ENCODE measurements at places on chromosomes 11 and 22.

DNA sequence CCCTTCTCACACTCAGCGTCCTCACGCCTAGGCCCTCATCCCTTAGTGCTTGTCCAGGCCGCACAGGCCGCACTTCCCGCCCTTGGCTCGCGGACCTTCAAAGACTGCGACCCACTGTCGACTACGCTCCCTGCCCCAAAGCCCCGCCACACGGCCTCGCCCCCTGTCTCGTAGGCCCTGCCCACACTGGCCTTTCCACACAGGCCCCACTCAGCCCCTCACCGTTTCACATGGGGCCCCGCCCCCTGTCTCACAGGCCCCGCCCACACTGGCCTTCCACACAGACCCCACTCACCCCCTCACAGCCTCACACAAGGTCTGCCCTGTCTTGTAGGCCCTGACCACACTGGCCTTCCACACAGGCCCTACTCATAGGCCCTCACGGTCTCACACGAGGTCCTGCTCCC lies 11.0 kb downstream of the NRXN2 start:
- DNase-seq: no peak

DNA sequence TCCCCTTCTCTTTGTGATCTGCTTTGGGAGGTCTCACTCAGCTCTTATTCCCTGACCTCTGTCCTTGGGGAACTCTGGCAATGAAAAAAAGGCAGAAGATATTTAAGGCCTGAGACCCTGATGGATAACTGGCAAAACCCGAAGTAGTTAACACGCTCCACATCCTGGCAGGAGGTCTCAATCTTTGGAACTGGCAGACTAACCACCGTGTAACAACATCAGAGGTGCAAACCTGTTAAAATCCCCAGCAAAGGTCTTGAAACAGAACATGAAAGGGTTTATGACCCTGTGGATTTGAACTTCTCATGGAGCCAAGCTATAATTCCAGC lies 160.3 kb downstream of the DBX1 start:
- DNase-seq: no peak

- no peak for DNase-seq
These were observed 73.4 kb upstream of the YWHAH start for GRCh38 chr22:31870890-31871289.

DNA sequence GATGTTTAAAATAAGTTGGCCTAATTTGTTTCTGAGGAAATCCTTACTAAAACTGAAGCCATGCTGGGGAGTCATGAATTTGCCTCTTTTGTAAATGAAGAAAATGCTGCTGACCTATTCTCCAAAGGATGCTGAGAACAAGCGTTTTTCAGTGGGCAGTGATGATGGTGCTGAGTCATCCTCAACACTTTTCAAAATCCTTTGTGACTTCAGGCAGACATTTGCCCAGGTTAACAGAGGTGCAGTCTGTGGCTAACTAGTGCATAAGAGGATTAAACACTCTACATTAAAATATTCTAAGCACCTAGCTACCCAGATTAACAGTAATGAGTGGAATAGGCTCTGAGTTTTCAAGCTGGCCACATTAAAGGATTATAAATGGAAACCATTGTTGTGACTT lies 509.0 kb downstream of the DLG2 start:
- no peak for DNase-seq

GRCh38 chr11:83692675-83693074 lies 406.5 kb upstream of the CCDC90B start:
- no peak for DNase-seq

DNA sequence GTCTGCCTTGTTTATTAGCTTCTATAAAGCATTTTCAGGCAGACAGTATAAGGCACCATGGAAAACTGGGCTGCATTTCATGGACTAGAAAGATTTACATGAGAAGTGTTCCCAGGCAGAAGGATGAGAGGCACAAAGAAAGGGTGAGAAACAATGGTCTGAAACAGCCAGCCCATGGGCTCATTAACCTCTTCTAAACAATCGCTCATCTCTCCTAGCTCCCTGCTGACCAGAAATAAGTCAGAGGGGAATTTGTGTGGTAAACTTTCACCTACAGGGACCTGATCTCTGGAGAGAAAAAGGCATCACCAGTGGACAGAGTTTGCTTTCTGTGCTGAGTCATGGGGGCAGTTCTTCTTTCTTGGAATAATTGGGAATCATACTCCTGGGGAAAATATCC lies 51.8 kb upstream of the KIRREL3 start:
- DNase-seq: no peak

DNA sequence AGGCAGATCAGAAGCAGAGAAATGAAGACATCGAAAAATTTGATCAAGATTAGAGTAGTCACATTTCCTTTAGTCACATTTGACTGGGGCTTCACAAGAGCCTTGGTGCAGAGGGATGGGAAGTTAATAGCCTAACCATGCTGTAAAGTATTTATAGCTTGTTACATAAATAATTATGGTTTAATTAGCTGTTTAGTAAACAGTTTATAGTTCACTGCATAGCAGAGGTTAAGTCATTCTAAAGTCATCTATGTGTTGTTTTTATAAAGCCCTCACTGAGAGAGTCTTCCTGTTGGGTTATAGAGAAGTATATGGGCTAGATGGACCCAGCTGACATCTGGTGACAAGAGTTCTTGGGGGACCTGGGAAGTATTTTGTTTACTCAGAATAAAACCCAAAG lies 47.1 kb downstream of the INSC start:
- DNase-seq: no peak

DNA sequence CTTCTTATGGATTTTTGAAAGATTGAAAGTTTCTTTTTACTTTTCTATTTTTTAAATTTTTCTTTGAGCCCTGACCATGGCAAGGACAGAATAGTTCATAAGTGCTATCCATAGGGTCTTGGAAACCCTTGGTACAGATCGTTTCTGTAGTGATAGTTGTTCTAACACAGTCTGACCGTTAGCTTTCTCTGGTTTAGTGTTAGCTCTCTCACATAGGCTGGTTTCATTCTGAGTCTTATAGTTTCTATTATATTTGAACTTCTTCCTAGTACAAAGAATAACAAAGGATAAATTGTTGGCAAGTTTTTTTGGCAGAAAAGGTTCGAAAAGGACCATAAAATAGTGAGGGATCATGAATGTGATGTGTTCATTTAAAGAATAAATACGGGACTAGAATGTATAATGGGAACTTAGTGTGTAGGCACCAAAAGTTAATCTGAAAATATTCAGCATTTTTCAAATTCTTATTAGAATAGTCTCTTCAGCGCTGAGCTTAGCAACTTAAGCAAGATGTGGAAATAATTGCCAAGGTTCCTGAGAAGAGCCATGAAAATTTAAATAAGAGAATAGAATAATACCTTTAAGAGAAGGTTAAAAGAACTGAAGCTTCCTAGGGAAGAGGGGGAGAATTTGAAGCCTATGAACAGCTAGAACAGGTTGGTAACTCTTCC lies 24.1 kb downstream of the FDX1 start:
- no peak for DNase-seq

GRCh38 chr11:115895594-115895993 lies 391.4 kb upstream of the CADM1 start:
- no peak for DNase-seq

- no peak for DNase-seq
These were observed 7.9 kb downstream of the AIP start for GRCh38 chr11:67490727-67491065.

GRCh38 chr22:28375761-28376534 lies 303.7 kb downstream of the TTC28 start:
- DNase-seq: no peak

- no peak for DNase-seq
These were observed 17.7 kb downstream of the CTNND1 start for GRCh38 chr11:57779276-57779675.

GRCh38 chr11:9269492-9270013 lies 4.4 kb upstream of the DENND5A start:
- DNase-seq: no peak

- DNase-seq: no peak
These were observed 200.8 kb downstream of the LUZP2 start for GRCh38 chr11:24697522-24698111.

DNA sequence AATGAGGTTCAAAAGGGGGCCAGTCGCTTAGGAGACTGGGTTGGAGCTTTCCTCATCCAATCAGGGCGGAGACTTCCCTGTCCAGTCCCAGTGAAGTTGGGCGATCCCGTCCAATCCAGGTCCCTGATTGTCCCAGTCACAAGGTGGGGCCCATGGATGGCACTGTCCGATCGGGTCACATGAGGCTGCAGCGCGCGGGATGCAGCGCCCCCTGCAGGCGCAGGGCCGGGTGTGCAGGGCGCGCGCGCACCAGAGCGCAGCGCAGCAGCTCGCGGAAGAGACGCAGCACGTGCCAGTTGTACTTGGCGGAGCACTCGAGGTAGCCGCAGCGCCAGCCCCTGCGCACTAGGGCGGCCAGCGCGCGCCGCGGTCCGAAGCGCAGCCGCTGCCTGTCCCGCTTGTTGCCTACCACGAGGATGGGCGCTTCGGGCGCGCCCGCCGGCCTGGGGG lies 2.3 kb downstream of the RASL10A start:
- no peak for DNase-seq

DNA sequence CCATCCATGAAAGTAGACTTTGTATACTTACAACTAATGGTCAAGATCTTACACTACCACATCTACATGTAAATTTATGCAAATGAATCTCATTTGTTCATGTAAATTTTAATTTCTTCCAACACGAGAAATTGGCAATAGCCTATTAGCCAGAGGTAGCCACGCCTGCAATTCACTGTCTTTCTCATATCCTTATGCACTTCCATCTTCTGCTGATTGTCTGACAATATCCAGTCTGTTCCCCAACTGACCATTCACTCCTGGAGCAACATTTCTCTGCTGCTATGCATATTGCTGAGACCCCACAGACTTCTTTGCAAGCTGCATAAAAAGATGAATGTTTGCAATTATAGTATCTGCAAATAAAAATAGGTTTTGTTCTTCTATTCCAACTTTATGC lies 2.5 kb downstream of the NNMT start:
- DNase-seq: no peak

- no peak for DNase-seq
These were observed 837.8 kb downstream of the TBC1D22A start for GRCh38 chr22:47600281-47600680.

DNA sequence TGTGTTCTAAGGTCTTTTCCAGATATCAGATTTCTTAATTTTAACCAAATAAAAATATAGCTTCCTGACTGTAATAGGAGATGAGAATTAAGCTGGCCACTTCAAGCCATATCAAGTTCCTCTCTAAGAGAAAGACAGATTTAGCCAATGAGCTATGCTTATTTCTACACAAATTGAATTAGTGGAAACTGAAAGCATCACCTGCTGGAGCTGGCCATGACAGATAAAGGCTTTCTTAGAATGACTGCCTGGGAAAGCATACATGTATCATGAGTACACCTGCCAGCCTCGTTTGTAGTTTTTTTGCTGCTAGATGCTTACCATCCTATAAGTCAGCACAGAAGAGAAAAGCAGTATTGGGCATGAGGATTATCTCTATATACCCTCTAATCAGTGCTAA lies 53.5 kb upstream of the DBX1 start:
- DNase-seq: no peak

DNA sequence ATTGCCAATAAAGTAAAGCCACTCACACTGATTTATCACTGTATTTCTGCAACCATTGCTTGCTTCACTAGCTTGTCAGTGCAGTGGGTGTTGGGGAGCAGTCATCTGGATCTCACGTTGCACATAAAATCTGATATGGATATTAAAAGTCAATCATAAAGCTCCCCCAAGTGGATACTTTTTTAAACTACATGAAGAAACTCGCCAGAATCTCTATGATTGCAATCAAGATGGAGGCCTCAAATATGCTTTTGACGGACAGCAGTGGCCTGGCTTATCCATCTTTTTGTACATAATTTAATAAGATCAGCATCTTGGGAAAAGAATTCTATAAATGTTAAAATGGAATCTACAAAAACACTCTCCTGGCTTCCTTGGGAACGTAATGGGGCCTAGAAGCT lies 137.7 kb downstream of the WT1 start:
- peak; percentile 45 for DNase-seq

DNA sequence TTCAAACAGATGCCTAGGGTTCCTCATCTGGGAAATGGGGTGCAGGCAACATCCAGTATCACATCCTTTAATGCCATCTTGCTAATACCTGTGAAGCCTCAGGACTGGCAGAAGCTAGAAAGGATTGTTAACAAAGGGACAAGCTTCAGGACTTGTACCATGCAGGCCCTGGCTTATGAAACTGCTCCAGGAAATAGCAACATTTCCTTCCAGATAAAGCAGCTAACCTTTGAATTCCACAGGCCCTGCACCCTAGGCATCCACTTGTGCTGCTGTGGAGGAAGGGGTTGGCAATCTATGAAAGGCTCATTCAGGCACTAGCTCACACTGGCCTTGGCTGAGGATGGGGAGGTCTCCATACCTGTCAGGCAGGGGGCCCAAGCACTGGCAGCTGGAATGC lies 87.2 kb downstream of the BTBD10 start:
- DNase-seq: no peak

GRCh38 chr11:72856551-72857345 lies 42.5 kb downstream of the ATG16L2 start:
- no peak for DNase-seq

- no peak for DNase-seq
These were observed 863.3 kb downstream of the TBC1D22A start for GRCh38 chr22:47625531-47626427.

DNA sequence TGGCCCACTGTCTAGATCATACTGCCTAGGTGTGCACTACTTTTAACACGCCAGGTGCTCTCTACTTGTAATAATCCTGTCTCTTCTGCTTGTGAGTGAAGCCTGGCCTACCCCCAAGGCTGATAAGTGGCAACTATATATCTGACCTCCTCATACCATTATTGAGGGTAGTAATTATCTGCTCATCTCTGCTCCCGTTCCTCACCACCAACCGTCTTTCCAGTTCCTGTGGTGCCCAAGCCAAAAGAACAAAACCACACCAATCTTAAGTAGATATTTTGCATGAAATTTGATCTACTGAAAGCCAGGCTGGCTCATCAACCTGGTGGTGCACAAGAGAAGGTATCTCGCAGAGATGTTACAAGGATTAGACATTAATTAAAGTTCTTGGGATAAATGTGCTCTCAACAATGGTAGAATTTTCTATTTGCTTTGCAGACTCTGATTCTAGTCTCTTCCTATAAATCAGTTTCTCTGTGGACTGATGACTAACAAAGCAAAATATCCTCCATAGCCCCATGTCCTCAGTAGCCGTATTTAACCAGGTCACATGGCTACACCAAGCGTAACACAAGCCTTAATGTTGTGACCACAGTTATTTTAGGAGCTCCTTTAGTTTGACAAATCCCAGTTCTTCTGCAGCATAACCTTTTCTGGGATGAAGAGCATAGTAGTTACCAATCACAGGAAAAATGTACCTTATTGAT lies 267.2 kb downstream of the NTM start:
- DNase-seq: no peak

DNA sequence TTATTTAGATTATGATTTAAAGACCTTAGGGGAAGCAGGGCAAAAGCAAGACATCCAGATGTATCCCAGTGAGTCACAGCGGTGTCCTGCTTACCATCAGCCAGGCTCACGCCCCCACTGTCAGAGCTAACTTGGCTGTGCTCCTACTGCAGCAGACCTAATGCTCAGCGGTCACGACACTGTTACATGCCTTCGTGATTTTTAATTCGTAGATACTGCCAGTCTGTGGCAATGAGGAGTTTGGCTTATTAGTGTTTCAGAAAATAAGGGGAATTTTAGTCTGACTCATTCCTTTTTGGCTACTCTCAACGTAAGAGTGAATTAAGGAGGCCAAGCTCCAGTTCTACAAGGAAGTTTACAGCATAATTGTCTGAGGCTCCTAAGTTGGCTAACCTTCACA lies 22.7 kb downstream of the EFCAB6 start:
- no peak for DNase-seq

- DNase-seq: no peak
These were observed 423.7 kb upstream of the CADM1 start for GRCh38 chr11:115927823-115928329.
